ENCODE measurements at places on chromosomes 11 and 22.

- no peak for DNase-seq
Measured at GRCh38 chr11:62725646-62726045, 1.6 kb downstream of the HNRNPUL2 start.

- DNase-seq = no peak
Measured at GRCh38 chr22:25192406-25192805, 7.3 kb upstream of the CRYBB3 start.

DNA sequence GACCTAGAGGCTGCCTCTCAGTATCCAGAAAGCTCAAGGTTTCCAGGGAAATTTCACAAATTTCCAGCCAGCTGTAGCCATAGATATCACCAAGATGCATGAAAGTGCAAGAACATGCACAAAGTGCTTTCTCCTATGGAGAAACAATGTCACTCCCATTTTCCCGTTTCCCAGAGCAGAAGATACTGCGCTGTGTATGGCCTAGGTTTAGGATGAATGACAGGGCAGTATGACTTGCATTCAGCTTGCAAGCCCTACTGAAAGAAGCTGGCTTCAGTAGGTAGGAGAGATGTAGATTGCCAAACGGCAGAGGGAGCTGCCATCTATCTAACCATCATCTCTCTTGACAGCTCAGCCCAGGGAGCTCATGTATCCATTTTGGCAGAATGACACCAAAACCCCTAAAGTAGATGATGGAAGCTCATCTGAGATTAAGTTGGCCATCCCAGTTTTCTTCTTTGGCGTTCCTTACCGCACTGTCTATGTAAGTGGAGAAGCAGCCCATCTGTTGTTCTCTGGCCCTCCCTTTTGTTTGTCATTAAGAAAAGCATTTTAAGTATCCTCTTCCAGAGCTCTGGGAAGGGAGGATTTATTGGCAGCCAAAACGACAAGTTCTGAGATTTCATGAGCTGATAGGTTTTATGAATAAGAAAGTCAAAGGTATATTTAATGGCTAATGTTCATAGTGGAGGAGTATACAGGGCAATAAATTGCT is 4.6 kb downstream of the TECTA start:
- DNase-seq = no peak

GRCh38 chr11:115931548-115932083 is 427.4 kb upstream of the CADM1 start:
- no peak for DNase-seq

GRCh38 chr22:49521787-49522224 is 305.9 kb downstream of the BRD1 start:
- DNase-seq = no peak

- no peak for DNase-seq
Measured at GRCh38 chr11:19651653-19652052, 61.0 kb upstream of the NAV2 start.

DNA sequence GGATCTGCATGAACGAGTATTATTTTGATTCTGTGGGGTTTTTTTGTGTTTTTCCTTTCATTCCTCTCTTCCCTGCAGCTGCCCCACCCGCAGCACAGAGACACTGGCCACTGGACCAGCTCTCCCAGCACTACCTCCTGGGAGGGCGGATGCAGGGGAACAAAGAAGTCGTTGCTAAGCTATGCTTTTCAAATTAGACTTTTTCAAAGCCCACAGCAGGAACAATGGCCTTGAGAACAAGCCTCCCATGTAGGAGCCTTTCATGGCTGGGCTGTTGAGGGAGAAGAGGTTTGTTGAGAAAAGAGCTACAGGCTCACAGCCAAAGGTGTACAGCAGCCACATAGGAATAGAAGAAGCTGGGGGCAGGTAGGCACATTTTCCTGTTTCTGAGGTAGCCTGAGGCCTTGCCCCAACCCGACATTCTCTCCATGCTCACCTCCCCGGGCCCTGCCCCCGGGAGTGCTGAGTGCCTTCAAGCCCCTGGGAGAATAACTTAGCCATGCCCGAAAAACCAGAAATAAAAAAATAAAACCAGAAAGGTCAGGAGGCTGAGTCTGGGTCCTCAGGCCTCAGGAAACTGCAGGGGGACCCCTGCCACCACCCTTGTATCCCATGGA is 20.5 kb upstream of the SYT12 start:
- DNase-seq = no peak

DNA sequence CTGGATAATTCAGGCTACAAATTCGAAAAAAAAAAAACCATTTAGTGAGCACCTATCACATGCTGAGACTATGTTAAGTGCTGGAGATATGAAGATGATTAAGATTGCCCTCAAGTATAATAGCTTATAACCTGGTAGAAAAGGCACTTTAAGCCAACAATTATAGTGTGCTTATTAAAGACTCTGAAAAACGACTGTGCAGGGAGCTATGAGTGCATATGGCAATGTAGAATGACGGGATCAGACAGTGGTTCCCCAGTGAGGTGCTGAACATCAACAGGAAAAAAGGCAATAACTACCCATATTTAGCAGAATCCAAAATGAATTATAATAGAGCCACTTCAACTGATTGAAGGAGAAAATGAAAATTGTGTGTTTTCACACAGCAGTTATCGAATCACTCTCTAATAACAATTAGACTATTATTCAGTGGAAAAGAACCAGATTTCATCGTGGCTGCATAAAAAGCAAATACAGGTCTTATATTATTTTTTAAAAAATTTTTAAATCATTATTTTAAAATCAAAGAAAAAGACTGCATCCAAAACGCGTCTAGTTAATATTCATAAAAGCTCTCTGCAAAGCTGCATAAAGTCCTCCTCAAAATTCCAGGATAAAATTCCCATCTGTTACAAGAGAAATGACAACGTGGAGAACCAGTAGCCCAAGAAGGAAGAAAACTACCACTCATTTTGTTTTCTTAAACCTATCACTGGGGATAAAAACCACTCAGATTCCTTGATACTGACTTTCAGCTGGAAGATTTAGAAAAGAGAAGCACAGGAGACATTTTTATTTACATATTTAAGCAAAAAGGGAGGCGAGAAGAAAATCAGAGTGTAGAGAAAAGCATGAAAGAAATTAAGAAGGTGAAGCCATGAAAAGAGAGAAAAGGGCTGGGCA is 1.1 kb downstream of the MTMR2 start:
- DNase-seq = peak; percentile 24

DNA sequence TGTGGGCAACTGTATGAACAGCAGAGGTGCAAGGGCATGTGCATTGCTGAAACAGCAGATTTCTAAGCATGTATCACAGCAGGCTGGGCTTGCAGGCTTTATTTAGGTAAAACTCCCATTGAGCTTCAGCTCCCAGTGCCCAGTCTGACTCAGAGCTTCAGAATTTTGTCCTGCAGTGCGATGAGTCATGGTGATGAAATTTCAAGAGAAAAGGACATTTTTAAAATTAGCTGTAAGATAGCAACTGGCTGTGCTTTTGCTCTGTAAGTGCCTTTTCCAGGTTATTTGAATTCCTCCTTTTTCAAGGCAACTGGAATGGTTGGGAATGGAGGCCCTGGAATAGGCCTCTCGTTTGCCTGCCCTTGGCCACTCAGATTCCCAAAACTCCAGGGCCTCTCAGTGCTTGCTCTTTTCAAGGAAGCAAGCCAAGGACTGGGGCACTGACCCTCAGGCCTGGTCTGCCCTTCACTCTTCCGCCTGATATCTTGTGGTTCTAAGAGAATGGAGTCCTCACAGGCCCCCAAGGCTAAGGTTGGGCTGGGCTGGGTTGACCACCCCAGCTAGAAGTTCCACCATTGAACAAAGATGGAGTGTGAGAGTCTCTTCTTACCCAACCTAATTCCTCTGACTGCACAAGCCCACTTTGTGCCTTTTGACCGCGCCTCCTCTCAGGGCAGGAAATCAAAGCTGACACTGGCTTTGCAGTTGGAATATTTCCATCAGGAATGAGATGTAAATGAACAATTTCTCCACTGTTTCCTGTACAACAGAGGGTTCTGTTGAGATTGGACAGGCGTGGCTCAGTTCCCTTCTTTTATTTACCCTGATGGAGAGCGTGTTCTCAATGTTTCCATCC is 59.5 kb upstream of the PRSS23 start:
- DNase-seq = peak; percentile 98
